ENCODE measurements at places on chromosomes 13 and 19.

DNA sequence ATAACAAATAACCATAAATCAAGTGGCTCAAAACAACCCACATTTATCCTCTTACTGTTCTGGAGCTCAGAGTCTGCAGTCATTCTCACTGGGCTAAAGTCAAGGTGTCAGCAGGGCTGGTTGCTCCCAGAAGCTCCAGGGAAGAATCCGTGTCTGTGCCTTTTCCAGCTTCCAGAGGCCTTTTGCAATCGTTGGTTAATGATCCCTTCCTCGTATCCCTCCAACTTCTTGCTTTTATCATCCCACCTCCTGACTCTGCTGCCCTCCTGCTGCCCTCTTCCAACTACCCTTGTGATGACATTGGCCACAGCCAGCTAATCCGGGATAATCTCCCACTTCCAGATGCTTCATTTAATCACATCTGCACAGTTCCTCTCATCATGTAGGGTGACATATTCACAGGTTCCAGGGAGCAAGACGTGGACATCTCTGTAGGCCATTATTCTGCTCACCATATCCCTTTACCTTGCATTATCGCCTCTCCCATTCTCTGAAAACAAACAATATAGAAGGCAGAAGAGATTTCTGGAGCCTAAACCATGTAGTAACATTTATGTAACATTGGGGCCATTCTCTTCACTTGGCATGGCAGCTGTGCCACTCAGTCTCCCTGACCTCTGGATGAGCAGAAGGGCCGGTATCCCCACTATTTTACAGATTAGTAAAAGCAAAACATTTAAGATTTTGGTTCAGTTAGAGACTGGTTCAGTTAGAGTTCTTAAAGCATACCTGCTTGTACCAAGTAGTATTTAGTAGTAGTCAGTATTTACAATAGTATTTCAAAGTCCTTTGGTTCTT, 53.5 kb downstream of the RFC3 start:
- DNase-seq: no peak

GRCh38 chr13:35765366-35765765, 288.9 kb upstream of the MAB21L1 start:
- no peak for DNase-seq

DNA sequence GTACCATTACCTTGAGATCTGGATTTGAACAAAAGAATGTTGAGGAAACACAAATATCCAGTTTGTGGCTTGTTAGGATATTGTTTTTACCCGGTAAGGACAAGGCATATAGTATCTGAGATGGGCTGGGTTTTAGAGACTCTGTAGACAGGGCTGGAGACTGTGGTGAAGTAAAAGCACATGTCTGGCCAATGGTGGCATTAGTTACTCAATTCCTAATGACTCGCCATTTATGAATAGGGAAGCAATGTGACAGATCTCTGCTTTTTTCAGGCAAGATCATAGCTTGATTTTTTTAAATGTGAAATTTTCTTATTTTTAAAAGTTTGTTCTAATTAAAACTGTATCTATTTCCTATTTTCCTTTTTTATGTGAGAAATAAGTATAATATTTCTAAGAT, 371.1 kb upstream of the SPRY2 start:
- no peak for DNase-seq

GRCh38 chr19:50647879-50648615, 1.2 kb upstream of the C19orf81 start:
- DNase-seq: no peak

GRCh38 chr19:47331931-47332547, at the start of gene C5AR2:
Gene C5AR2 (plus strand): TSS chr19:47332175. CDS start chr19:47340800, 8,625 bp downstream.
- no peak for DNase-seq

DNA sequence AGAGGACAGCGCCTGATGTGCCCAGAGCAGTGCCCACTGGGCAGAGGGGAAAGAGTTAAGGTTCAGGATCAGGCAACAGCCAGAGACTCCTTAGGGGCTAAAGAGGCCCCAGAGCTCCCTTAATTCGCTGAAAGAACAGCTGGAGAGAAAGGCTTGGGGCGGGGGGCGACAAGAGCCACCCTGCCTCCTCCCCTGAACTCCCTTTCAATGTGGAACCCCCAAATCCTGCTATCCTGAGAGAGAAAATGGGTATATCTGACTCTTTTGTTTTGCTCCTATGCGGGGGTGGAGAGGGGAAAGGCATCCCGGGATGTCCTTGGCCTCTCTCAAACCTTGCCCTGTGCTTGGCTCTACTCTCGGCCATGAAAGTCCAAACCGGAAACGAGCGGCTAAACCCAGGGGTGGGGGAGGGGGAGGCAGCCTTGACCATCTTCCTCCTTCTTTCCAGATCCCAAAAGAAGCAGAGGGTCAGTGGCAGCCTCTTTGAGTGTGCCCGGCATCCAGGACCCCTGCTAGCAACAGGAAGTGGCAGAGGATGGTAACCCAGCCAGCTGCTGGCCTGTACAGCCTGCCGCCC, 4.7 kb downstream of the PRKACA start:
- DNase-seq: no peak

- DNase-seq: no peak
Observed at GRCh38 chr13:98339684-98340425, 162.8 kb upstream of the RNF113B start.

- no peak for DNase-seq
Observed at GRCh38 chr13:106063591-106064313, 471.7 kb downstream of the EFNB2 start.

GRCh38 chr19:13637664-13638063, 126.7 kb upstream of the MRI1 start:
- DNase-seq: no peak

DNA sequence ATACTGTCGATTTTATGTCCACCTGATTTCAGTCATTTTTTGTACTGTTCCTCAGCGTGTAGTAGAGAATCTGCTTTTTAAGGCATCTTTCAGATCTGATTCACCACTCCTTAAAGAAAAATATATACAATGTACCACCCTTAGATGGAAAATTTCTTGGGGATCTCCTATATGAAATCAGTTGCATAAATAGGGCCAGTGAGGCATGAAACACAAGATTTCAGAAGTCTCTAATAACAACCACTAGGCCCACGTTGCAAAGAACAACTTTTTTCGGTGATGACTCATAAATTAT, 1.4 kb downstream of the USP12 start:
- no peak for DNase-seq

GRCh38 chr13:110318920-110319319, 11.8 kb downstream of the COL4A2 start:
- no peak for DNase-seq

DNA sequence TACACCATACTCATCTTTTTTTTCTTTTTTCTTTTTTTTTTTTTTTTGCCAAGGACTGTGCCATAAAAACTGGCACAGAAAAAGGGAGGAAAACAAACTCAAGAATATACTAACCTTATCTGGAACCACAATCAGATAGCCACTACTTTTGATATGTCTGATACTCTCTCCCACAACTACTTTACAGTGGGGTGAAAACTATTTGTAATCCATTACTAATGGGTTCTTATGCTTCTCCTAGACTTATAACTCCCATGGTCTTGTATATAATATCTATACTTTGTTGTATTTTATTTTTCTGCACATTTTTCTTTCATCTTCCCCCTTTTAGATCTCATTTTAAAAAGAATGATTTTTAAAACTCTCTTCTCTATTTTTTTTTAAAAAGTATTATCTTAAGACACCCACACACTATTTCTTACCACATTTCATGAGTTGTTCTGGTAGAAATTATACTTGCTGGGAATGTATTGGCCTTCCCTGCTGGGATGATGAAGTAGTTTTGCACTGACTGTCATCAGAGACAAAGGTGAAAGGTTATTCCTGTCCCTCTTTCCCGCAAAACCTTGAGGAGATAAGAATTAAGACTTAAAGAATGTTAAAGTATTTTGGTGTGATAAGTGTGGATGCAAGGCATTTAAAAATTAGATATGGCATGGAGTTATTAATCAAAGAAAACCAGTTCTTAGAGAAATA, 146.7 kb upstream of the KLF12 start:
- no peak for DNase-seq

GRCh38 chr13:29733147-29733611, 117.2 kb downstream of the UBL3 start:
- no peak for DNase-seq

- no peak for DNase-seq
Observed at GRCh38 chr13:34246511-34246910, 428.6 kb downstream of the RFC3 start.

- DNase-seq: no peak
Observed at GRCh38 chr13:78015782-78016181, 97.2 kb upstream of the EDNRB start.

- DNase-seq: no peak
Observed at GRCh38 chr13:48255954-48256353, 22.9 kb downstream of the ITM2B start.

- no peak for DNase-seq
Observed at GRCh38 chr13:35347679-35348205, 128.7 kb downstream of the MAB21L1 start.

- DNase-seq: no peak
Observed at GRCh38 chr13:80469853-80470381, 129.0 kb upstream of the SPRY2 start.

DNA sequence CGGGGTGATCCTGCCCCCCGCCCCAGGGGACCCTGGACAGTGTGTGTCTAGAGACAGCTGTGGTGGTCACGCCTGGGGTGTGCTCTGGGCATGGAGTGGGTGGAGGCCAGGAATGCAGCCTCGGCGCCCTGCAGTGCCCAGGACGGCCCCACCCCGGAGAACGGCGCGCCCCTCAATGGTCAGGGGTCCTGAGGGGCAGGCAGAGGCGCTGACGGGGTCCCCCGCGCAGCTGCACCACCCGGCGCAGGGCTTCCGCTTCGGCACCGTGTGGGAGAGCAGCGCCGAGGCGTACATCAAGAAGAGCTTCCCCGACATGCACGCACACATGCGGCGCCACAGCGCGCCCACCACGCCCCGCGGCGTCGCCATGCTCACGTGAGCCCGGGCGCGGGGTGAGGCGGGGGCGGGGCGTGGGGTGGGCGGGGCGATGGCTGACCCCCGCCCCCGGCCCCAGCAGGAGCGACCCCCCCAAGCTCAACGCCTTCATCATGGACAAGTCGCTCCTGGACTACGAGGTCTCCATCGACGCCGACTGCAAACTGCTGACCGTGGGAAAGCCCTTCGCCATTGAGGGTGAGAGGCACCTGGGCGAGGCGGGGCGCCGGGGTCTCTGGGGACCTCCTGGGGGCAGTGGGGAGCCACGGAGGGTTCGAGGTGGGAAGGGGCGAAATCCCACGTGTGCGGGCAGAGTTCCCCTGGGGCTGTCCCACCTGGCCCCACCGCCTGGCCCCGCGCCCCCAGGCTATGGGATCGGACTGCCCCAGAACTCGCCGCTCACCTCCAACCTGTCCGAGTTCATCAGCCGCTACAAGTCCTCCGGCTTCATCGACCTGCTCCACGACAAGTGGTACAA, 7.4 kb downstream of the GRIN3B start:
- no peak for DNase-seq

DNA sequence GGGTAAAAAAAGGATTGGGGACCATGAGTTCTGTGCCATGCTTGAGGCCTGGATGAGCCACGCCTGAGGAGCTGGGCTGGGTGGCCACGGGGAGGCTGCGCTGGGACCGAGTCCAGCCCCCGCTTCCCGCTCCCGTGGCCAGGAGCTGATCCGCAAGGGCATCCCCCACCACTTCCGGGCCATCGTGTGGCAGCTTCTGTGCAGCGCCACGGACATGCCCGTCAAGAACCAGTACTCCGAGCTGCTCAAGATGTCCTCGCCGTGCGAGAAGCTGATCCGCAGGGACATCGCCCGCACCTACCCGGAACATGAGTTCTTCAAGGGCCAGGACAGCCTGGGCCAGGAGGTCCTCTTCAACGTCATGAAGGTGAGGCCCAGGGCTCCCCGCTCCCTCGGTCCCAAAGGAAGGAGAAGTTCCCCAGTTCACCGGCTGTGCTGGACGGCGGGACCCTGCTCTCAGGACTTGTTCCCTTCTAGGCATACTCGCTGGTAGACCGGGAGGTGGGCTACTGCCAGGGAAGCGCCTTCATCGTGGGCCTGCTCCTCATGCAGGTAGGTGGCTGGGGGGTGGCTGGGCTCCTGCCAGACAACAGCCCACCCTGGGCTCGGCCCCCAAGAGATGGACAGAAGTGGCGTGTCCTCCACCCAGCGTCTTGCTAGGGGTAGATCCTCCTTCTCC, 18.9 kb downstream of the EVI5L start:
- DNase-seq: no peak
